ENCODE measurements at places on chromosomes 6 and 20. TPM values are rescaled to one million over a fixed set of nuclear protein-coding genes. Genes with fewer than 3 reads are reported as not detected.

OLIG3 gene
- total RNA-seq, result 0.14 TPM

CLPSL2 gene
- not detected for total RNA-seq

ECT2L gene
- not detected for total RNA-seq

LINC00237 gene
- not detected for total RNA-seq

FERMT1 gene
- not detected for total RNA-seq

TTBK1 gene
- total RNA-seq, result 5.1 TPM

DEK gene
- total RNA-seq, result 207 TPM

RNF39 gene
- not detected for total RNA-seq

SRMS gene
- not detected for total RNA-seq

SIRPB1 gene
- total RNA-seq, result 0.77 TPM

SLC44A4 gene
- 0.32 TPM for total RNA-seq

RAB32 gene
- 23.8 TPM for total RNA-seq

MEI4 gene
- total RNA-seq, result 0.44 TPM

MUC22 gene
- total RNA-seq, result not detected

TMEM74B gene
- total RNA-seq, result 3.3 TPM

CST2 gene
- not detected for total RNA-seq

WFDC10B gene
- total RNA-seq, result not detected

RCAN2 gene
- total RNA-seq, result 3.6 TPM

RFX6 gene
- not detected for total RNA-seq

RAET1L gene
- not detected for total RNA-seq

CTSZ gene
- total RNA-seq, result 22.7 TPM

MOCS1 gene
- total RNA-seq, result 18.4 TPM

TFAP2D gene
- total RNA-seq, result not detected

F13A1 gene
- 0.39 TPM for total RNA-seq

PBOV1 gene
- not detected for total RNA-seq

LRRN4 gene
- not detected for total RNA-seq

KIF25 gene
- total RNA-seq, result 0.72 TPM

IMPG1 gene
- total RNA-seq, result not detected

CGA gene
- total RNA-seq, result not detected

BPIFA2 gene
- total RNA-seq, result not detected

SPATS1 gene
- not detected for total RNA-seq

NNAT gene
- 113 TPM for total RNA-seq

IL17A gene
- total RNA-seq, result not detected

CCN5 gene
- not detected for total RNA-seq
